ENCODE measurements at places on chromosomes 4 and X.

DNA sequence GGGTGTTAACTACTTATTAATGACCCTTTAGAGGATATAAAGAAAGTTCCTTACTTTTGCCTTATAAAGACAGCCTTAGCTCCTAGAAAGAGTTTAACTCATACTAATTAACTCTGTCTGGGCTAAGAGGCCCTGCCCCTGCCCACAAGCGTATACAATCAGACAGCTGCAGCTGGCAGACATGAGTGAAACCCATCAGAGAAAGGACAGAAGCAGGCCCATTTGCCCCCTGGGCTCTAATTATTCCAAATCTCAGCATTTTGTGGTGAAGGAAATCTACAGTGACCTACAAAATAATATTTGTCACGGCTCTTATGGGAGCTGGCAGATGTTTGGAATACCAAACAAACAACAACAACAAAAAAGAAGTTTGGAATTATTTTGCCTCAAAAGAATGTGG is 71.8 kb downstream of the CHRDL1 start:
- no peak for DNase-seq

GRCh38 chr4:122992057-122992456 is 69.7 kb upstream of the NUDT6 start:
- DNase-seq: no peak

- DNase-seq: peak; percentile 75
Measured at GRCh38 chrX:14039344-14039743, 9.7 kb upstream of the GEMIN8 start.

DNA sequence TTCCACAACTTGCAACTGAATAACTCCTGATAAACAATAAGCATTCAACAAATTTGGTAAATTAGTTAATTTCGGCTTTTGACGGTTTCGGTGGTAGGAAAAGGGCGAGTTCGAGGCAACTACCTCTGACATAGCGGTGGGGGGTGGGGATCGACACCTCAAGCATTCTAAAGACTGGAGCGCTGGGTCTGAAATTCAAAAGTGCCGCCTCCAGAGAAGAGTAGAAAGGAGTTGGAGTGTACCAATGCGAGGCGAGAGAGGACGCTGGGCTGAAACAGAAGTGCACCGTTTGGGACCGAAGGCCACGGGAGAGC is 725 bp downstream of the SMC1A start:
- no peak for DNase-seq

DNA sequence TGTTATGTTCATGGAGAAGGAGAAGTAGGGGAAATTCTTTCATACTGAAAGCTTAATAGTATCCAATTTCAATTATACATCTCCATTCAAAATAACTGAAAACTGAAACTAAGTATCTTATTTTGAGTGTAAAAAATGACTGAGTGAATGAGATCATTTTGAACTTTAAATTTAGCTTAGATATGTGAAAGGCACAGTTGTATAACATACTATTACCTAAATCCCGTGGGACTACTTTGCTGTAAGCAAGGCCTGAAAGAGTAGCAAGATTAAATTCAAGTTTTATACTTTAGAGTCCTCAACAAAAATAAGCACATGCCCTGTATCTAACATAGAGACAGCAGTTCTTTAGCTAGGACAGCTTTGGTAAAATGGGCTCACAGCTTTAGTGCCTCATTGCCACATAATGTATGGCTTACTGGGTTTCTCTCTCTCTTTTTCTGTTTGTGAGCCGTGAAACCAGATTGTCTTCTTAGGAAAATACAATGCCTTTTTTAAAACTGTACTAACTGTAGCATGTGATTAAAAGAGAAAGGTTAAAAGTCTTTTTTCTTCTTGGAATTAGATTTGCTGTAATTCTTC is 43.2 kb downstream of the GSTCD start:
- DNase-seq: no peak

DNA sequence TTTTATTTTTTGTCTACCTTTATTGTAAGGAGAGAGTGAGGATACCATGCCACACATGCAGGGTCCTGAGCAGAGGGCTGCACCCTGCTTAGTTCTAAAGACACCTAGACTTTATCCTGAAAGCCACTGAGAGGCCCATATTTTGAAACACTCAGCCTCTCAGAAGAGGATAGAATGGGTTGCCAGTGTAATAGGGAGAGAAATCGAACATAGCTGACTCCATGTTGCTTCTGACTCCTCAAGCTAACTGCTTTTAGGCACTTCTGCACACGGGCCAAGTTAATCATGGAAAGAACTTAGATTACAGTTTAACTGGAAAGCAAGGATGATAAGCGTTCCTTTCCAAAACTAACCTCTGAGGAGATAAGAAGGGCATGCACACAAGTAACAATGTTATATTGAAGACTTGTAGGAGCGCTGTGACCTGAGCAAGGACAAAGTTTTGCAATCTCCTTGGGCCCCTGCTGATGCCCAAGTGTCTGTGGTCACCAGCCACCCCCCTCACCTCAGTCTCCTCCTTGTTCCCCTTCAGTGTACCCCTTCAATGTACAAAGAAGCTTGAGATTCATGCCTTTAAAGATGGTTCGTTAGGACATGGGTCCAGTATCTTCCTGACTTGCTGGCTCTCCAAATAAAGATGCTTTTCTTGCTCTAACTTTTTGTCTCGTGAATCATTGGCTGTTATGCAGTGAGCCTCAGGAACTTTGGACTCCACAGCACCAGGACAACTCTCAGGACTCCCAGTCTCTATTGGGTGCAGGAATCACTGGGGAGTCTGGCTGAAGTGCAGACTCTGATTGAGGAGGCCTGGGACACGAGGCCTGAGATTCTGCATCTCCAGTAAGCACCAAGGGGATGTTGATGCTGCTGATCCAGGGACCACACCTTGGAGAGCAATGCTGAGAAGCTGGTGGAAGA is 25.4 kb upstream of the CD99 start:
- DNase-seq: no peak

GRCh38 chr4:168453146-168453545 is 27.1 kb downstream of the DDX60L start:
- no peak for DNase-seq

- DNase-seq: no peak
Measured at GRCh38 chr4:189313064-189313463, 627.6 kb upstream of the FRG1 start.

- DNase-seq: no peak
Measured at GRCh38 chr4:117334451-117335188, 249.2 kb upstream of the TRAM1L1 start.

DNA sequence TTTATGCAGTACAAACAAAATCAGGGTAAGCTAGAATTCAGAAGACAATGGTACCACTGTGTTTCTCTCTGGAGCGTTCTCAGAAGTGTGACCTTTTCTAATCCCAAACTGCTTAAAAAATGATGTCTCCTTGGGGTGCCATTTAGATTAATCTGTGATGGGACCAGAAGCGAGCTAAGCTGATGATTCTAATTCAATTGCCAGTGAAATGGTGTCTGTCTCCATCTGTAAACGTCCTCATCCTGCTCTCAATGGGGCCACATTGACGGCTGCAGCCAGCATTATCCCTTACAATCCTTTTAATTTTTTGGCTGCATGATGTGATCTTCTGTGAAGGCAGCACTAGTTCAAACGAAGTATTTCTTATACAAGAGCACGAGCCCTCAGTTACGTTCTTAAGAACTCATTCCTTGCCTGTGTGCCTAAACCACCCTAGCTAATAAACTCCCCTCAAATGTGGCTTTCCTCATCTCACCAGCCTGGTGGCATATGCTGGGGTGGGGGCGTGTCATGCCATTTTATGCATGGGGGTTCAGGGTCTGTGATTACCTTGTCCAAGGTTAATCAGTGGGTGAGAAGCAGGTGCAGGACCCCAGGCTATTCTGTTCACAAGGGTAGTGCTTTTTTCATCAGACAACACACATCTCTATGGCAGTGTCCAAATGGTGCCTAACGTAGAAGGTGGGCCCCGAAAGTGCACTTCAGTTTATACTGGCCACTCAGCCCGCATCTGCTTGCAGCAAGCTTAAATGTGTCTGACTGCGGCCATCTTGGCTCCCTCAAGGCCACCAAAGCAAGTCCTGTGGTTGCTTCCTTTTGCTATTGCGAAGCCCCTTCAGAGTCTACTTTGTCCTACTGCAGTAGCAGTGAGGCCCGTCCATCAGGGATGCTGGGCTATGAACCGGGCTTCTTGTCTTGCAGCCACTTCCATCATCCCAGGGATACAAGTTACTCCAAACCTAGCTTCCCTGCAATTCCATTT is 45.7 kb upstream of the SLC2A9 start:
- DNase-seq: no peak

DNA sequence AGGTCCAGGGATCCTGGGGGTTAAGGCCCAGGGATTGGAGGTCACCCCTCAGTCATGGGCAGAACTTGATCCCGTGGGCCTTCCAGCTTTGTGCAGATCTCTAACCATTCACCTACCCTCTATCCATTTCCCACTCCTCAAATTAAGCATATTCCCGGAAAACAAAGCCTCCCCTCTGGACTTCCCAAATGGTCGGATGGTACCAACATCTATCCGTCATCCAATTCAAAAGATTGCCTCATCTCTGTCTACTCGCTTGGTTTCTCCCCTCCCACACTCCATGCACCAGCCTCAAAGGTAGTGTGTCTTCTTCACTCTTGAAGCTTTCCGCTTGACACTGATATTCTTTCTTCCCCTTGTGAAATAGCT is 473 bp upstream of the BCLAF3 start:
- DNase-seq: peak; percentile 13

DNA sequence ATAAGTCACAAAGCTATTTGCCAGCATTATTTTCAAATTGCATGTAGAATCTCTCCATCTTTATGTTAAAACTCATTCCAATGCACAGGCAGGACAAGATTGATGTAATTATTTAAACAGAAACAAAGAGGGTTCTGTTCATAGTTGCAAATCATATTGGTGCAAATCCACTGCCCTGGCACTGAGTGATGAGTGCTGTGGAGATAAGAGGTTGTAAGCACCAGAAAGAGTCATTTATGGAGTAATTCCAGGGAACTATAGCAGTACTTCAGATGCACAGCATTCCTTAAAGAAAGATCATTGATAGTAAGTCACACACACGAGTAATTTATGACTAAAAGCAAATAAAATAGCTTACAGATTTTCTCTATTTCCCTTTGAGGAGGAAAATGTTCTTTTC is 337.7 kb upstream of the CTSO start:
- DNase-seq: no peak

DNA sequence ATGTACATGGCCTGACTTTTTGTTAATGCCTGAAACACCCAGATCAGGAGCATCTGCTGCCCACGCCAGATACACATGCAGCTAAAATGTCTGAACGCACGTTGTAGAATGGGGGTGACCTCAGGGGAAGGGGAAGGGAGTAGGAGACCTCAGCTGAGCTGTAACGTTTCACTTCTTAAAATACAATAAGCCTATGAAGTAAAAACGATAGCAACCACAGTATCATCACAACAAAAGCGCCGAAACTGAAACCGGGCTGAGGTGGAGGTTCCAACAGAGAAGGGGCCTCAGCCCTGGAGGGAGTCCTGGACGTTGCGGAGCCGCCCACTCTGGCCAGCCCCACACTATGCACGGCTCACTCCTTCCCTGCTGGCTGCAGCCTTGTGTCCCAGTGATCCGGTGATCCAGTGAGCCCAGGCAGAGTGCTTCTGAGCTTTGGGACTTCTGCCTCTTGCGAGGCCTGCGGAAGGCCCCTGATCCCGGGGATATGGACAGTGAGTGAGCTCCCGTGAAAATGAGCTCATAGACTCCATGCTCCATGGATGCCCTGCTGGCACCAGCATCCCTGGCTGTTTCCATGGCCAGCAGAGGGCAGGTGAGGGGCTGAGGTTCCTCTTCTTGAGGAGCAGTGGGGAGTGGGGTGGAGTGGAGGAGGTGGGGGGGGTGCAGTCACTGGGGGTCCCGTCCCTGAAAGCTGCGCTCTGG is 52.0 kb downstream of the HMX1 start:
- no peak for DNase-seq

- DNase-seq: no peak
Measured at GRCh38 chrX:122868631-122869030, 315.4 kb upstream of the GRIA3 start.

- no peak for DNase-seq
Measured at GRCh38 chr4:71232056-71232430, 106.8 kb upstream of the SLC4A4 start.
